ENCODE measurements at places on chromosomes 6 and 20.

GRCh38 chr6:112130878-112131277 lies 43.5 kb downstream of the FAM229B start:
- no peak for DNase-seq

GRCh38 chr6:10655508-10656055 lies 38.8 kb downstream of the C6orf52 start:
- DNase-seq, result no peak

DNA sequence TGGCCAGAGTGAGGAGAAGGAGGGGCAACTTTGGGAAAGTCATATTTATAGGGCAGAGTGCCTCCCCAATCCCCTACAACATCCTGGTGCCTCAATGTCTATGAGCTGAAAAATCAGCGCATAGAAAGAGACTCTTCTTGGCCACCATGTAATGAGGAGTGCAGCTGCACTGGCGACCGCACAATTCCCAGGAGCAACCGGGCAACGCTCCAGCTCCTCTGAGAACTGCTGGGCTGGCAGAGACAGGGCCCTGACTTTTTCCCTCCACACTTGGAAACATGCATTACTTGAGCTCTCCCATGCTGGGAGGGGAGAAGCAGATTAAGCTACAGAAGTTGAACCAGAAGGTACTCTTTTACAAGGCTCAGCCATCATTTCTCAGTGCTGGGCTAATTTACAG lies 31.4 kb upstream of the MARCKS start:
- no peak for DNase-seq

- no peak for DNase-seq
These were observed 648.3 kb downstream of the EPM2A start for GRCh38 chr6:145087034-145087433.

- DNase-seq, result no peak
These were observed 8.8 kb downstream of the SRPK1 start for GRCh38 chr6:35911871-35912653.

DNA sequence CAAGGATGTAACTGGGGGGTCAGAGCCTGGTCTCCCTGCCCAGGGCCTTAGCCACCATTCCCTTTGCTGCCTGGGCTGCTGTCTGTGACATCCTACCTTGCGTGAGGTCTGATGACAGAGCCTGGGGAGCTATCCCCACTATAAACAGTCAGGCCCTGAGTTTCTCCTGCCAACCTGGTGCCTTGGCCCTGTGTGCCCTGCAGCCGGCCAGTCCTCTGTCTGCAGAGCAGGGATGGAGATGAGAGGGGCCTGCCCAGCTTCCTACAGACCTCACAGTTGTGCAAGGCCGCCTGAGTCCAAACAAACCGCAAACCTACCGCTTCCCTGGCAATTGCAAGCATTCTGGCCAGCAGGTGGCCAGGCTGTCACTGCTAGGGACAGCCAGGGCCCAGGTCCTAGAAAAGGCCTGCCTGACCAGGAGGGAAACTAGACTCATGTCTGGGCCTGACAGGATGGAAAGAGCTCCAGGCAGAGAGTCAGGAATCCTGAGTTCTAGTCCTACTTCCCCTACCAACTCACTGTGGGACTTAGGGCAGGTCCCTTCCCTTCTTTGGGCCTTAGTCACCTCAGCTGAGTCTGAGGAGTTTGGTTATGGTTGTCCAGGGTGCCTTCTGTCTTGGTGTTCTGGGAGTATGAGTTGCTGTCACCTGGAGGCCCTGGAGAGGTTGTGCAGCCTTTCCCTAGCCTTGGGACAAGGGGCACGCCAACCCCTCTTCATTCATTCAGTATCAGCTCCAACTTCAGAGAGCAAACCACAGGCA lies 86.2 kb downstream of the VEGFA start:
- no peak for DNase-seq

All from activated naive CD4-positive, alpha-beta T cell treated with anti-CD3 and anti-CD28 coated beads, Interleukin-2, amount 50 U/mL, for 72 hours (primary cell).